ENCODE measurements at places on chromosomes 6 and 20.
A peak's percentile ranks its signal among the peaks of the same experiment; 100 is the strongest.

DNA sequence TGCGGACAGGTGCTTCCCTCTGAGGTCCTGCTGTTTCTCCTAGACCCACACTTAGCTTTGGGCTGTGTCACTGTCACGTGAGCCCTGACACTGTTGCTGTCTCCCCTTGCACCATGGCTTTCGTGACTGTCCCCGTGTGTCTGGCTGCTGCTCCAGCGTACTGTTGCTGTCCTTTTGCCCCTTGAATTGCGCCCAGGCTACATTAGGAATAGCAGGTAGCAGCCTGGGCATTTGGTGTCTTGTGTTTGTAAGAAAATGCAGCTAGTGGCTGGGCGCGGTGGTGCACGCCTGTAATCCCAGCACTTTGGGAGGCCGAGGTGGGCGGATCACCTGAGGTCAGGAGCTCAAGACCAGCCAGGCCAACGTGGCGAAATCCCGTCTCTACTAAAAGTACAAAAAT lies 46.1 kb downstream of the GMPR start:
- no peaks in the 10 kb centered on the region for H3K27me3 ChIP-seq
- H3K4me1 ChIP-seq, result no peaks in the 10 kb centered on the region
- H3K27ac ChIP-seq, result no peak overlapping the region
- no peak for DNase-seq
- no peak overlapping the region for H3K4me3 ChIP-seq

GRCh38 chr6:84576029-84576428 lies 188.4 kb downstream of the TBX18 start:
- DNase-seq, result no peak
- no peaks in the 10 kb centered on the region for H3K4me1 ChIP-seq
- H3K4me3 ChIP-seq, result no peak overlapping the region
- no peaks in the 10 kb centered on the region for H3K36me3 ChIP-seq
- no peak overlapping the region for H3K27ac ChIP-seq

DNA sequence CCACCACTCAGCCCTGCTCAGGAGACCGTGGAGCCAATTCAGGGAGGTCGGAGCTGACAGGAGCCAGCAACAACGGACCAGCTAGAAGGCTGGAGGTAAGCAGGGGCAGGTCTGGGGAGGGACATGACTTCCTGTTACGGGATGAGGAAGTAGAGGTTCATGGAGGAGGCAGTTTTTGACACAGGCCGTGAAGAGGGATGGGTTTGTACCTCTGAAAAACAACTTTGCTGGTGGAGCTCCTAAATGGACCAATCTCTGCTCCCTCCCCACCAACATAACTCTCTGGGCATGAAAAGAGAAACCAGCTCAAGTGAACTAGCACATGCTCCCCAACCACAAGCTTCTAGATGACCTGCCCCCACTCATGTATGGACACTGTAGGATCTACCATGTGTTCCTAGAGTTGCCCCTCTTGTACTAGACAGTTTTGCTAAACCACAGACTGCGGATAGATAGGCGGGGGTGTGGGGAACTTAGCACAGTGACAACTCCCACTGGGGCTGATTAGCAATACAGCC lies 31.4 kb downstream of the RALGAPA2 start:
- H3K27me3 ChIP-seq, result no peaks in the 10 kb centered on the region
- peak; percentile 48 for DNase-seq
- no peak overlapping the region for H3K27ac ChIP-seq
- H3K36me3 ChIP-seq, result no peaks in the 10 kb centered on the region

DNA sequence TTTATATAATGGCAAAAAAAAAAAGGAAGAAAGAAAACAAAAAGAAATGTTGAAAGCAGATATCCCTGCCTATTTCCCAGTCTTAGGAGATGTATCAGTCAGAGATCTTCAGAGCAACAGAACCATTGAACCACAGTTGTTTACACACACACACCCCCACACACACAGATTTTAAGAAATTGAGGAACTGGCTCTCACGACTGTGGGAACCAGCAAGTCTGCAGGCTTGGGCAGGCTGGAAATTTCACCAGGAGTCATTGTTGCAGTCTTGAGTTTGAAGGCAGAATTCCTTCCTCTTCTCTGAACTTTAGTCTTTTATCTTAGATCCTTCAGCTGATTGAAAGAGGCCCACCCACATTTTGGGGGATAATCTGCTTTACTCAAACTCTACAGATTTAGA lies 380.9 kb downstream of the CDKAL1 start:
- no peaks in the 10 kb centered on the region for H3K27me3 ChIP-seq
- H3K4me1 ChIP-seq, result no peaks in the 10 kb centered on the region
- no peak for DNase-seq
- H3K36me3 ChIP-seq, result no peaks in the 10 kb centered on the region
- H3K4me3 ChIP-seq, result no peak overlapping the region
- no peak overlapping the region for H3K27ac ChIP-seq

DNA sequence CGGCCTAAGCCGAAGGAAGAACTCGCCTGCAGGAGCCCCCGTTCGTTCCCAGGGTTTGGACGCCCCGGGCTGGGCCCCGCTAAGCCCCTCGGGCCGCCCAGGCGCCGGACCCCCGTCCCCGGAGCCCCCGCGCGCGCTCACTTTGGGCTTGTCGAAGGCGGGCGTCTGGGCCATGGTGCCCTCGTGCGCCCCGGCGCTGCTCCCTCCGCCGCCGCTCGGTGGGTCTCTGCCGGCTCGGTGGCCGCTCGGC lies 140 bp downstream of the ADA start:
- H3K27ac ChIP-seq, result peak overlapping the region; percentile 88
- no peaks in the 10 kb centered on the region for H3K36me3 ChIP-seq
- DNase-seq, result no peak
- H3K4me1 ChIP-seq, result peaks cover 22% of the 10 kb centered on the region

- no peaks in the 10 kb centered on the region for H3K36me3 ChIP-seq
- no peaks in the 10 kb centered on the region for H3K4me1 ChIP-seq
- no peak overlapping the region for H3K4me3 ChIP-seq
- DNase-seq, result no peak
These were observed 306.3 kb downstream of the PHF3 start for GRCh38 chr6:63941747-63942470.

- H3K36me3 ChIP-seq, result no peaks in the 10 kb centered on the region
- DNase-seq, result no peak
- no peak overlapping the region for H3K4me3 ChIP-seq
- H3K27ac ChIP-seq, result no peak overlapping the region
These were observed 30.9 kb downstream of the SCML4 start for GRCh38 chr6:107793191-107793590.

DNA sequence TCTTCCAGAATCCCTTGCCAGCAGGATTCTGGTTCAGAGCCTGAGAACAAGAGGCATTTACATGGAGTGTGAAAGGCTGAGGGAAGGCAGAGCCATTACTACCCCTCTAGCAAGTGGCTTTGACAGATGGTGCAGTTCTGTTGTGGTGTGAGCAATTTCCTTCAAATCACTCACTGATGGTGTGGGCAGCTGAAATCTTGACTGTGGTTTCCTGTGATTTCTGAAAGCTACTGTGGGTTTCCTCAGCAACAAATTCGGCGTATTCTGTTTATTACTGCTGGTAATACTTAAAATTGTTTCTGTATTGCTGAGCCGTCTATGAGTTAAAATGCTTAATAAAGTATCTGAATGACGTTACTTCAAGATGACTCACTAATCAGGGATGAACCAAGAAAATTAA lies 181.5 kb upstream of the TCF21 start:
- H3K4me1 ChIP-seq, result no peaks in the 10 kb centered on the region
- H3K36me3 ChIP-seq, result no peaks in the 10 kb centered on the region
- no peaks in the 10 kb centered on the region for H3K27me3 ChIP-seq
- H3K4me3 ChIP-seq, result no peak overlapping the region

- no peak overlapping the region for H3K4me3 ChIP-seq
- no peak overlapping the region for H3K27ac ChIP-seq
- no peaks in the 10 kb centered on the region for H3K27me3 ChIP-seq
These were observed 22.1 kb downstream of the SLC35A1 start for GRCh38 chr6:87494761-87495422.

GRCh38 chr6:41427642-41428335 lies 92.4 kb downstream of the NCR2 start:
- H3K4me1 ChIP-seq, result peaks cover 16% of the 10 kb centered on the region
- no peaks in the 10 kb centered on the region for H3K36me3 ChIP-seq
- peak; percentile 46 for DNase-seq
- peak overlapping the region; percentile 45 for H3K4me3 ChIP-seq
- peaks cover 18% of the 10 kb centered on the region for H3K27me3 ChIP-seq

DNA sequence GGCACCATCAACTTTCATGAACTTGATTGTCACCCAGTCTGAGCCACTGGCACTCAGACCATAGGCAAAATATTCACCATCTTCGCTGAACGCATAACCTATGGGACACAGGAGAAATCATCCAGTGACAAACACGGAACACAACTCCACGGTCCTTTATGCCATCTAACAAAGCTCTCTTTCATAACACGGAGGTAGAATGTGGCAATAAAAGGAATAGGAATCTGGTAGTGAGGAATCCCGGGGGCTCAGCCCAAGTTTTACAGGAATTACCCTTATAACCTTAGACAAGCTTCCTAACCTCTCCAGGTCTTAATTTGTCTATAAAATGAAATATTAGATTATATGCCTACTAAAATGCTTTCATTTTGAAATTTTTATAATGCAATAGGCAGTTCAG lies 29.4 kb downstream of the PREP start:
- peaks cover 10% of the 10 kb centered on the region for H3K36me3 ChIP-seq
- no peak for DNase-seq
- H3K4me3 ChIP-seq, result no peak overlapping the region
- no peak overlapping the region for H3K27ac ChIP-seq
- H3K4me1 ChIP-seq, result peaks cover 7% of the 10 kb centered on the region
- H3K27me3 ChIP-seq, result no peaks in the 10 kb centered on the region

GRCh38 chr6:62285612-62286469 lies at the start of gene KHDRBS2:
TSS of gene KHDRBS2 (minus strand) at chr6:62286225.
- H3K27me3 ChIP-seq, result no peaks in the 10 kb centered on the region
- DNase-seq, result peak; percentile 98
- H3K36me3 ChIP-seq, result no peaks in the 10 kb centered on the region
- peak within 1 kb of the TSS; percentile 75 for H3K27ac ChIP-seq
- peaks cover 9% of the 10 kb centered on the region for H3K4me1 ChIP-seq

DNA sequence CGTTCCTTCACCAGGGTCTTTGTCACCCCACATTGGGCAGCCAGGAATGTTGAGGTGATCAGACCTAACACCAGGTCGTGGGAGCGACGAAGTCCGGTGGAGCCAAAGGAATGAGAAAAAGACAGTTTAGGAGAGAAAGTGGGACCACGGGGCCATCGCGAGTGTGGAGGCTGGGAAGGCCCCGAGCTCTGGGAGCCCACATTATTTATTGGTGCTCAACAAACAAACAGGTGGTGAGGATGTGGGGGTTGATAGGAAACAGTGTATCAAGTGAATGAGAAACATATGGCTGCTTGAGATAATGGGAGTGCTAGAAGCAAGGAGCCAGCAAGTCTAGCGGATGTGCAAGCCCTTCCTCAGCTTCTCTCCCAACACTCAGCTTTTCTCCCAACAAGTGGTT lies 287.1 kb upstream of the SGK1 start:
- no peaks in the 10 kb centered on the region for H3K27me3 ChIP-seq
- no peak overlapping the region for H3K4me3 ChIP-seq
- H3K36me3 ChIP-seq, result no peaks in the 10 kb centered on the region
- H3K4me1 ChIP-seq, result no peaks in the 10 kb centered on the region
- H3K27ac ChIP-seq, result no peak overlapping the region

DNA sequence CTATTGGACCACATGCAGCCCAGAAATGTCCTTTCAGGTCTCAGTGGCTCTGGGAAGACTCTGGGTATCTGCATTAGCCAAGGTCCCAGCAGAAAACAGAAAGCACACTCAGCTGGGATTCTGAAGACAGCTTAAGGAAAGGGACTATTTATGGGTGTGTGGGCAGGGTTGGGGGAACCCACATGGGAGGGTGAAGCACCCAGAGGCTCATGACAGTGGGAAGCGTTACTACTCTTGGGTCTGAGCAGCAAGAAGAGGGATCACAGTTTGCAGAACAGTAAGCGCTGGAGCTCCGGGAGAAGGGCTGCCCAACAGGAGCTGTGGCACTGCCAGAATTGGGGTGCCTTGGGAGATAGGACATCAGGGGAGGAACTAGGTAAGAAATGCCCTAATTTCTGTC lies 12.4 kb upstream of the CDC5L start:
- H3K4me3 ChIP-seq, result no peak overlapping the region
- no peak overlapping the region for H3K27ac ChIP-seq
- no peaks in the 10 kb centered on the region for H3K27me3 ChIP-seq
- H3K4me1 ChIP-seq, result no peaks in the 10 kb centered on the region
- no peaks in the 10 kb centered on the region for H3K36me3 ChIP-seq

DNA sequence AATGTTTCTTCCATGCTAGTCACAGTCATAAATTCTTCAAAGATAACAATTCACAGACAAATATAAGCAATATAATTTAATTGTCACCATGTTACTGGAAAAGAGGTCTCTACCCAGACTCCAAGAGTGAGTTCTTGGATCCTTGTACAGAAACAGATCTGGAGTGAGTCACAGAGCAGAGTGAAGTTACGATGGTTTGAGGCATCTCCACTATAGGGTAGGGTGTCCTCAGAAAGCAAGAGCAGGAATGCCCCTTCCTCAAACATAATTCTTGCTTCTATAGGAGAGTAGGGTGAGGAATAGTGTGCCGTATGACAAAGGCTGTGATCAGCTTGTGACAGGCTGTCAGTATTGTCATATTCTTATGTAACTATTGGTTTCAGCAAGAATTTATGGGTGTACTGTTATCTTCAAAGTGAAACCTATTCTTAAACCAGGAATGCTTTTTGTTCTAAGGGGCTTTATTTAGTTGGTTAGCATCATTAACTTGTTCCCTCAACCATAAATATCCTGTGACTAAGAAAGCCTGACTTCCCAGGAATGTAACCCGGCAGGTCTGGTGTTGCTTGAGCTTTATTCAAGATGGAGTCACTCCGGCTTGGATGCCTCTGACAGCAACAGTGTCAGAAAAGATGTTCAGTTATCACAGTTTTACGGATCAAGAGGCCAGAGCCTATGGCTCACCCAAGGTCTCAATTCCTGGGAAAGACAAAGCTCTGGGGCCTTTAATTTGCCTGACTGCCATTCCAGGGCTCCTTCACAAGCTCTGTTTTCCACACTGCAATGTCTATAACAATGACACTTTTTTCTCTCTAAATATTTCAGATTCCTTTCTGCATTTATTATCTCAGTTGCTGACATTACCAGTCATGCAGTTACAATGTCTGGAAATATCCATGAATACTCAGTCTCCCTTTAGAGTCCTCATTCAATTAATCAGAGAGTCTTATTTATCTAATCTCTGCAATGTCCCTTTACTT lies 298.6 kb downstream of the C6orf118 start:
- H3K4me3 ChIP-seq, result no peak overlapping the region
- no peaks in the 10 kb centered on the region for H3K4me1 ChIP-seq
- DNase-seq, result no peak

DNA sequence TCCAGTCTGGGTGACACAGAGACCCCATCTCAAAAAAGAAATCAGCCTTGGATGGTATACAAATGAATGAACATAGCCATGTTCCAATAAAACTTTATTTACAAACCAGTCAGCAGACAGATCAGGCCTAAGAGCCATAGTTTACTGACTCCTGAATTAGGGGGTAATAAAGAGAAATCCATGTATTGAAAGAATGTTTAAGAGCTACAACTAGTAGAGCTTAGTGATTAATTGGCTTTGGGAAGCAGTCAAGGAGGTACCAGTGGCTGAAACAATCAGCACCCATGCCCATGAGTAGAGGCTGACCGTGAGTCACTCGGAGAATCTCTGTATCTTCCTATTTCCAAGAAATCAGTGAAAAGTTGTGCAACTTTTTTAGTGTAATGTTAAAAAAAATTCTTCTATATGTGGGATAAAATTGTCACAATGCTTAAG lies 223.6 kb upstream of the RREB1 start:
- H3K27me3 ChIP-seq, result no peaks in the 10 kb centered on the region
- H3K36me3 ChIP-seq, result no peaks in the 10 kb centered on the region
- H3K4me1 ChIP-seq, result peaks cover 21% of the 10 kb centered on the region
- no peak overlapping the region for H3K4me3 ChIP-seq
- H3K27ac ChIP-seq, result peak overlapping the region; percentile 87
- DNase-seq, result no peak
